ENCODE measurements at places on chromosomes 11 and 22. TPM values are rescaled to one million over a fixed set of nuclear protein-coding genes. Genes with fewer than 3 reads are reported as not detected.

The SVIP gene
- total RNA-seq: 25.6 TPM

The GNB1L gene
- 17.9 TPM for total RNA-seq

The CASP1 gene
- 43.8 TPM for total RNA-seq

The ZNF215 gene
- 1.5 TPM for total RNA-seq

The LSP1 gene
- 358 TPM for total RNA-seq

The GSTT2 gene
- total RNA-seq: not detected

The NRXN2 gene
- total RNA-seq: 1.3 TPM

The OR52I2 gene
- not detected for total RNA-seq

The ABTB2 gene
- total RNA-seq: 12.2 TPM

The ANKK1 gene
- total RNA-seq: 0.19 TPM

The RFPL1 gene
- total RNA-seq: not detected

The RASGRP2 gene
- 13.6 TPM for total RNA-seq

The NXPE2 gene
- not detected for total RNA-seq

The MMP13 gene
- total RNA-seq: not detected
